ENCODE measurements at places on chromosomes 13 and 19.

- no peak for DNase-seq
These were observed 52.6 kb upstream of the URAD start for GRCh38 chr13:28041031-28041461.

DNA sequence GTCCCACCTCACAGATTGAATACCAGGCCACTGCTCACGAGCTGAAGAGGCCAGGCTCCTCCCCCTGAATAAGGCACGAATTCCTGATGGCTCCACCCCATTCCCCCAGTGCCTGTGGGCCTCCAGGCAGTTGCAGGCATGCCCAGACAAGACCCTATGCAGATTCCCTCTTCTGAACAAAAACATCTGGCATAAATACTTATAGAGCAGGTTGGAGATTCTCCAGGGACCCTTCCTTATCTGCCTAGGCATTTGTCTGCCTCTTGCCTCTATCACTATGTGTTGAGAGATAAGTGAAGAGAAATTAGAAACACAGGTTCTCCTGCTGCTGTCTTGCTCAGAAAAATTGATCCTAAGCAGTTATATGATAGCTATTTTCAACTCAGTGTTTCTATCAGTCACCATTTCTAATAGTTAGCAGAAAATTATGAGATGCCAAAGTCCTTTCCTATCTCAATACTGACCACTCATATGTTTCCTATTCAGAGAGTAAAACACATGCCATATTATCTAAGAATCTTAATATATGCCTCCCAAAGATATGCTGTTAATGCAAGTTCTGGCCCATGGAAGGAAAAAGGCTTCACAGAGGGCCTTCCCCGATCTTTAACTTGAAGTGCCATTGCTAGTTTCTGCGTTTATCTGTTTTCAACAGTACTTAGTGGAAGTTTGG lies 364.0 kb downstream of the KCTD12 start:
- no peak for DNase-seq

DNA sequence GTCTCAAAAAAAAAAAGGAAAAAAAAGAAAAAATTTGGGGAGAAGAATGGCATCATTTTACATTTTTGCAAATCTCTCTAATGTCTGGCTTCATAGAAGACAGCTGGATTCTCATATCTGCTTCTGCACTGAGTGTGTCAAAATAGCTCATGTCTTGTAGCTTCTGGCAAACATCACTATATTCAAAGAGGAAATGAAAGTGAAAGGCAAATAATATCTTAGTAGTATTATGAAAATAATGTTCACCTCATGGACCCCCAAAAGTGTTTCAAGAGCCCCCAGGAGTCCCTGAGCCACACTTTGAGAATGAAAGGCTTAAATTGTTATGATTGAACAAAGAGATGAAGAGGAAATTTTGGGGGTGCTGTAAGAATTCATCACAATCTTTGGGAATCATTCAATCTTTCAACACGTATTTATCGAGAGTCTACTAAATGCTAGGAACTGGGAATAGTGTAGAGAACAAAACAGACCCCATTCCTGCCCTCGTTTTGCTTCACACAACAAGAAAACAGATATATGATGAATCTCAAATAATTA lies 1.2 kb upstream of the SLC6A16 start:
- DNase-seq, result no peak

GRCh38 chr13:40578055-40578454 lies 88.4 kb downstream of the FOXO1 start:
- DNase-seq, result no peak

DNA sequence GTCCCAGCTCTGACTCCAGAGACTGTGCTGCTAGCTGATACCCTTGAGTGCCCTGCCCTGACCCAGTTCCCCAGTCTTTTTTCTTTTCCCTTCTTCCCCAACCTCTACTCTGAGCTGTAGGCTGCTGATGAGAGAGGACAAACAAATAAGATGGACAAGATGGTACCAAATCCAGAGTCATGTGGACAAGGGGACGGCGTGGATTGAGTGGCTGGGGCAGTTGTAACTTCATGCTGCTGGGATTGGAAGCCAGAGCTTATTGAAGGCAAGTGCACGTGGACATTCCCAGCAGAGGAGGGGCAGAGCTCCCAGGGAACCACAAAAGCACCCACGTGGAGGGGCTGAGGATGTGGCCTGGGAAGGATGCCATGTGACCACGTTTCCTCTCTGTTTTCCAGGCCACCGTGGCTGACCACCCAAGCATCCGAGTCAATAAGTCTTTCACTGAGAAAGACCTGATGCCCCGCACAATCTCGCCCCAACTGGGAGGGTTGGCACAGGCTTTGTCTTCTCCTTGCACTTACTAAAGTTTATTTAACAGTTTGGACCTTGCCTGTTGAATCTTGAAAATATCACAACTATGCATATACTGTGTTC lies 323.3 kb upstream of the ZNF507 start:
- no peak for DNase-seq

DNA sequence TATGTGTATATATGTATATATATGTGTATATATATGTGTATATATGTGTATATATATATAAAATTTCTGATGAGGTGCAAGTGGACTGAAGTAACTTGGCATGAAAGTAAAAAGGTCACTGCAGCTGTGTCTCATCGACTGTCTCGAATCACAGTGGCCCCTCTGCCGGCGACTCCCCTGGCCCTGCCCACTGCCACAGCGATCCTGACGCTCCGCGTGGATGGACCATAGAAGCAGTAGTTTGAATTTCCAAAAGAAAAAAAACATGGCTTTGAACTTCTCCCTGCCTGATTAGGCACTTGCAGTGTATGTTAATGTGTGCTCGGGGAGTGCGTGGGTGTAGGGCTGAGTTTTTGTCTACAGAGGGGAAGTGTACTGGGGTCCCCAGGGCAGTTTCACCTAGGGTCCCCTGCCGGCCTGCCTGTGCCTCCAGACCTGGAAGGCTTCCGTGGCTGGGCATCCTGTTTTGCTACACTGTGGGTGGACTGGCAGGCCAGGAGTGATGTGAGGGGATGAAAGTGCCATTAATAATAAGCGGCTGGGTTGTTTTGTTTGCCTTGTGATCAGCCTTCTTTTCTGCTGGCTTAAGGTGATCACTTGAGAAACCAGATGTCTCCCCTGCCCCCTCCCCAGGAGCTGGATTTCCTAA lies 10.8 kb downstream of the ZIC5 start:
- DNase-seq, result no peak

- DNase-seq, result no peak
These were observed 56.1 kb upstream of the ZNF835 start for GRCh38 chr19:56727677-56728076.

DNA sequence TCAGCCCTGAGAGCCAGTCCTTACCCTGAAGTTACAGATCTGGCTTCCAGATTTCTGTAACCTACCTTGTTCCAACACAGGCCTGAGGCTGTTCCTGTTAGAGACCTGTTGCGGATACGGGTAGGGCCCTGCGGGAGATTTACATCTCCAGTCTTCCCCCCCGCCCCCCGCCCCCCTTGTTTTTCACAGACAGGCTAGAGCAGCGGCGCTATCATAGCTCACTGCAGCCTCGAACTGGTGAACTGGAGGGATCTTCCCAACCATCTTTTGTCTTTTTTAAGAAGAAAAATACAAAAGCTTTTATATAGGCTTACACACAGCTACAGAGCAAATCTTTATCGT lies 10.6 kb upstream of the CEACAM21 start:
- DNase-seq, result no peak

- no peak for DNase-seq
These were observed 20.5 kb downstream of the EDNRB start for GRCh38 chr13:77898097-77898496.

DNA sequence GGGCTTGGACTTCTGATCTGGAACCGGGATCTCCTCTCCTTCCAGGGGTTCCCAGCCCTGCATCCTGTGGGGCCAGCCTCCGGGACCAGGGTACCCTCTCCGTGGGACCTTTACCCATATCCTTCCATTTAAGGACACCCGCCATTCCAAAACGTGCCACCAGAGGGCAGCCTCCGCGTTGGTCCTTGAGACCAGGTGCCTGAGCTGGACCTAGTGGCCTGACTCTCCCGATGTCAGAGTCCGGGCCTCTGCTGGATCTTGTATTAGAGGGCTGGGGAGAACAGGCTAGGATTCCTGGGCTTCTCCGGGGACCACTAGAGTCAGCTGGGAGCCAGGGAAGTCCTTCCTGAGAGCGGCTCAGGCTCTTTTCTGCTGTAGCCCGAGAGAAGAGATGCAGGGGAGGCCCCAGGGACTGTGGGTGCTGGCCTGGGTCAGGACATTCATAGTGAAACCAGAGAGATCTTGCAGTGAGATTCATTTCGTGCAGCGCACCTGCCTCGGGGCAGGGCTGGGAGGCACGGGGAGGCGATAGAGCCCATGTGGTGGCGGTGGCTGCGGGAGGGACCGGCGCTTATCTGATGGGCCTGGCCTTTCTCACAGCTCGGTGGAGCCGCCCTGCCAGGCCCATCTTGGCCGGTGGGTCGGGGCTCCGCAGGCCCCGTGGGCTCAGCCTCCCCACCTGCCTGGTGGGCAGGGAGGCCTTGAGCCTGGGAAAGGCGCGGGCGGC lies 9.8 kb upstream of the SLC7A10 start:
- no peak for DNase-seq

- DNase-seq, result no peak
These were observed 6.8 kb downstream of the NAPA start for GRCh38 chr19:47507924-47508553.

- DNase-seq, result no peak
These were observed at the start of gene GGACT for GRCh38 chr13:100588331-100589177. TSS of gene GGACT (minus strand) at chr13:100588789. CDS start at chr13:100532591, 56,198 bp downstream.

DNA sequence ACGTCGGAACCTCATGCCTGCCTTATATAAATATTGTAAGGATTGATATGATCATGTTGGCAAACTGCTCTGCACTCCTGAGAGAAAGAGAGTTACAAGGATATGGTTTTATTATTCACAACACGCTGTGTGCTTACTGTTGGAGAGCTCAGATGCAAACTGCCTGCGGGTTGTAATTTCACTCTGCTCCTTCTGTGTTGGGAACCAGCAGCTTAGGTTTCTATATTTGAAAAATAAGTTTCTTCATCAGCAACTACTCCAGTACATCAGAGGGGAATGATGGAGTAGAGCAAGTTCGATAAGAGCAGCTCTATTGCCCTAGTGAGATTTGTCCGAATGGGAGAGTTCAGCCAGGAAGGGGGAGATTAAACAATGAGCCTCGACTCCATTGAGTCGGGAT lies 106.9 kb upstream of the UBL3 start:
- DNase-seq, result no peak

DNA sequence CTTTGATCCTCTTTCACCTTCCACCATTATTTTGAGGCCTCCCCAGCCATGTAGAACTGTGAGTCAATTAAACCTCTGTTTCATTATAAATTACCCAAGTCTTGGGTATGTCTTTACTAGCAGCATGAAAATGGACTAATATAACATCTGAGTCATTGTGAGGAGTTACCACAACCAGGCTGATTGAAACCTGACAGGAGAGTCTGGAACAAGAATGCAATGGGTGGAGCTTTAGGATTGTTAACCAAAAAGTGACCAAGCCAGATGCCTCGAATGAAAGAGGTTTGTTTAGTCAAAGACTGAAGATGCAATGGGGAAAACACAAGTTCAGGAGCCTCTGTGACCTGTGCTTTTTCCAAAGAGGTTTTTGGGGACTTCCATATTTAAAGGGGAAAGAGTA lies 659.0 kb downstream of the SLITRK6 start:
- DNase-seq, result no peak

GRCh38 chr19:41682437-41682836 lies 5.6 kb downstream of the CEACAM7 start:
- DNase-seq, result no peak

DNA sequence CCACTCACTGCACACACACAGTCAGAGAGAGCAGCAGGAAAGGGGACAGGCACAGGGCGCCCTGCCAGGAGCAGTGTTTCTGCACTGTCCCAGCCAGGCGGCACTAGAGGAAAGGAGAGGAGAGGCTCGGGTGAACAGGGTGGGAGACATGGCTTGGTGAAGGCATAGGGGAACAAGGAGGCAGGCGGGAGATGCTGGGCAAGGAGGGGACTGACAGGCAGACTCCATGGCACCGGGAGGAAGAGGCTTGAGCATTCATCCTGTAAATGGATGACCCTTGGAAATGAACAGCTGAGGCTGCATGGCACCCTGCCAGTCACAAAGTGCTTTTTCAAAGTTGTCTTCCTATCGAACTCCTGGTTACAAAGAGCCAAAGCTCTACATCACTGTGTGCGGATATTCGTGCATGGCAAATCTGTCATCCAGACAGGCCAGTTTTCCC lies 22.4 kb downstream of the MED26 start:
- DNase-seq, result no peak

DNA sequence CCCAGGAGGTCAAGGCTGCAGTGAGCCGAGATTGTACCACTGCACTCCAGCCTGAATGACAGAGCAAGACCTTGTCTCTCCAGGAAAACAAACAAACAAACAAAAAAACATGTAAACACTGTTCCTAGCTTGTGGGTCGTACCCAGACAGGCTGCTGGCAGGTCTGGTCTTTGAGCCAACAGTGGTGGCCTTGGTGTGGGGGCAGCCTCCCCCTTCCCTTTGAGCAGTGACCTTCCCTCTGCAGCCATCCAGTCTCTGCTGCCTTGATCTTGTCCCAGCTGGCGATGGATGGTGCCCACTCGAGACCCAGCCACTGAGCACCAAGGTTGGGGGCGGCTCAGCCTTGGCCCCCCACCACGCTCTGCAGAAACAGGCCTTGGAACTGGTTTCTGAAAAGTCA lies 143.3 kb downstream of the KDM4B start:
- no peak for DNase-seq

DNA sequence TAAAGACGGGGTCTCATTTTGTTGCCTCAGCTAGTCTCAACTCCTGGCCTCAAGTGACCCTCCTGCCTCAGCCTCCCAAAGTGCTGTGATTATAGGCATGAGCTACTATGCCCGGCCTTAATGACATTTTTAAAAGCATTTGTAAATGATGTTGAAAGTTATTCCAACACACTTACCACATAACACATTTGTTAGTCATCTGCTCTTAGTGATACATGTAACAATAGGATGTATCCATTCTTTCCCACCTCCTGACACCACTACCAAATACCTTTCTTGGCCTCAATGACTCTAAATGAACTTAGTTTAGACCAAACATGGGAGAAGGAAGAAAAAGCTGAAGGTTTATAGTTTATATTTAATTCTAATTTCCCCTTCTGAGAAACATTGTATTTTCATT lies 59.8 kb upstream of the MEDAG start:
- DNase-seq, result no peak

GRCh38 chr19:2097203-2097885 lies 629 bp downstream of the IZUMO4 start:
- no peak for DNase-seq

GRCh38 chr19:343941-344624 lies 513 bp downstream of the MIER2 start:
- no peak for DNase-seq

- DNase-seq, result no peak
These were observed 242.9 kb upstream of the DACH1 start for GRCh38 chr13:72109863-72110262.
